ENCODE measurements at places on chromosomes 3 and 15. TPM values are rescaled to one million over a fixed set of nuclear protein-coding genes. Genes with fewer than 3 reads are reported as not detected.

CCRL2 gene
- 0.15 TPM for total RNA-seq

HTR3E gene
- total RNA-seq: not detected

ITGA11 gene
- 2.9 TPM for total RNA-seq

KLHL40 gene
- not detected for total RNA-seq

CCR2 gene
- not detected for total RNA-seq

CHST2 gene
- 0.81 TPM for total RNA-seq

GMPS gene
- total RNA-seq: 89.9 TPM

PROS1 gene
- total RNA-seq: 9.9 TPM

ABHD6 gene
- 13.5 TPM for total RNA-seq

CORO2B gene
- total RNA-seq: 3.7 TPM

C2CD4A gene
- total RNA-seq: 0.02 TPM

PYGO1 gene
- total RNA-seq: 8.9 TPM

ST8SIA2 gene
- 0.57 TPM for total RNA-seq

NEO1 gene
- 37.7 TPM for total RNA-seq

GOLGA6A gene
- total RNA-seq: not detected

TGFBR2 gene
- total RNA-seq: 48.9 TPM

TMEM45A gene
- 2.4 TPM for total RNA-seq

HGD gene
- 13.9 TPM for total RNA-seq

FBXO40 gene
- total RNA-seq: not detected

MNS1 gene
- total RNA-seq: 2.7 TPM

POPDC2 gene
- total RNA-seq: 0.16 TPM

CRTC3 gene
- total RNA-seq: 26.0 TPM

TICRR gene
- total RNA-seq: 15.9 TPM

OSTN gene
- not detected for total RNA-seq

ANKUB1 gene
- not detected for total RNA-seq

POTEB gene
- total RNA-seq: not detected

CD96 gene
- total RNA-seq: not detected

ATP1B3 gene
- 204 TPM for total RNA-seq

HCN4 gene
- 0.21 TPM for total RNA-seq

TMEM266 gene
- 0.05 TPM for total RNA-seq

C3orf49 gene
- total RNA-seq: not detected

UCN2 gene
- total RNA-seq: 14.2 TPM

LHFPL4 gene
- total RNA-seq: 0.06 TPM

MASP1 gene
- 0.06 TPM for total RNA-seq

NDN gene
- not detected for total RNA-seq

XIRP1 gene
- total RNA-seq: 0.07 TPM

IGSF11 gene
- total RNA-seq: 4.8 TPM

ZNF639 gene
- total RNA-seq: 23.8 TPM

TPRG1 gene
- total RNA-seq: 0.28 TPM

TRIM42 gene
- not detected for total RNA-seq

NUSAP1 gene
- total RNA-seq: 74.9 TPM

ZNF662 gene
- total RNA-seq: not detected

FAM3D gene
- total RNA-seq: not detected

ABI3BP gene
- 1.0 TPM for total RNA-seq

KCNAB1 gene
- total RNA-seq: not detected

CCR9 gene
- total RNA-seq: not detected

ARNT2 gene
- 20.6 TPM for total RNA-seq

DAPK2 gene
- total RNA-seq: 2.3 TPM

Data from A549 treated with DMSO at 1 μM for 4 hours (cell line).